ENCODE measurements at places on chromosomes 7 and 10.

DNA sequence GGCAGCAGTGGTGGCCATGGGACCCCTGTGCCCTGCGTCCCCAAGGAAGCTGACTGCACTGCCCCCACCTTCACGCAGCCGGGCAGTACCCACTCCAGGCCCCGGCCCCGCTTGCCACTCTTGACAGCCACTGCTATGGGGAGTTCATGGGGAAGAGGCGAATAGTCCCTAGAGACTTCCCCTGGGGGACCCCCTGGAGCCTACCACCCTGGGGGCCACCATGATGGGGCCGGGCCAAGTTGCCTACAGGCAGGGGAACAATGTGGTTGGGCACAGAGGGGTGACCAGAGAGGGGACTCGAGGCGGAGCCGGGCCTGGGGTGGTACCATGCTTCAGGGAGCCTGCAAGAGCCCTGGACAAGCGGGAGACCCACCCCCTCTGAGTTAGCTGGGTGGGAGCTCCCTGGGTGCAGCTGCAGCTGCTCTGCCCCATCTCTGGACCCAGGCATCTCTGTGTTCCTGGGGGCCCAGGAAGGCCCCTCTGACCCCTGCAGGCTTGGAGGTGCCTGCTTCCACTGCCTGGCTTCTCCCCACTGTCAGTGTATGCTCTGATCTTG lies 567.6 kb downstream of the GRM8 start:
- no peak for DNase-seq

DNA sequence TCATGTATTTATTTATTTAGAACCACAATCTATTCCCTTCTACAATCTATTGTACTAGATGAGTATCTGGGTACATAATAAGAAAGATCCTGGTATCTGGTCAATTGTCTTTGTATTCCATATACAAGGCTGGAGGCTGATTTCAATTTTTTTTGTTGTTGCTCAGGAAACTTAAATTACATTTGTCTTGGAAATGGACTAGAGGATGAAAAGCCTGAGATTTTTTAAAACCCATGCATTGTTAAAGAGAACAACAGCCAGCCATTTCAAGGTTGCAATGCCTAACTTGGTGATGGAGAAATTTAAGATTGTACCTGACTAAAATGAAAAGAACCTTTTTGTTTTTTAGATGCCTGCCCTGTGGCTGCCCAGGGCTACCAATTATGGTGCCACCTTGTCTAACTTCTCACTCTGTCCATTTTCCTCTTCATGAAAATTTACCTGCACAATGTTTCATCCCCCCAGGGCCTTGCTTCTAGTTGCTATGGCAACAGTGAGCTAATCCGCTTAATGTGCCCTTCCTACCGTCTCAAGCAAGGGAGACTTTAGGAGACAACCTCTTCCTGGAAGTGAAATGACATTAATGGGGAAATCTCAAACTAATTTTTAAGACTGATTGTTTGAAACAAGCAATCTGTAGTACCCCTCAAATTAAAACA lies 203.7 kb upstream of the PHYHIPL start:
- DNase-seq, result no peak

DNA sequence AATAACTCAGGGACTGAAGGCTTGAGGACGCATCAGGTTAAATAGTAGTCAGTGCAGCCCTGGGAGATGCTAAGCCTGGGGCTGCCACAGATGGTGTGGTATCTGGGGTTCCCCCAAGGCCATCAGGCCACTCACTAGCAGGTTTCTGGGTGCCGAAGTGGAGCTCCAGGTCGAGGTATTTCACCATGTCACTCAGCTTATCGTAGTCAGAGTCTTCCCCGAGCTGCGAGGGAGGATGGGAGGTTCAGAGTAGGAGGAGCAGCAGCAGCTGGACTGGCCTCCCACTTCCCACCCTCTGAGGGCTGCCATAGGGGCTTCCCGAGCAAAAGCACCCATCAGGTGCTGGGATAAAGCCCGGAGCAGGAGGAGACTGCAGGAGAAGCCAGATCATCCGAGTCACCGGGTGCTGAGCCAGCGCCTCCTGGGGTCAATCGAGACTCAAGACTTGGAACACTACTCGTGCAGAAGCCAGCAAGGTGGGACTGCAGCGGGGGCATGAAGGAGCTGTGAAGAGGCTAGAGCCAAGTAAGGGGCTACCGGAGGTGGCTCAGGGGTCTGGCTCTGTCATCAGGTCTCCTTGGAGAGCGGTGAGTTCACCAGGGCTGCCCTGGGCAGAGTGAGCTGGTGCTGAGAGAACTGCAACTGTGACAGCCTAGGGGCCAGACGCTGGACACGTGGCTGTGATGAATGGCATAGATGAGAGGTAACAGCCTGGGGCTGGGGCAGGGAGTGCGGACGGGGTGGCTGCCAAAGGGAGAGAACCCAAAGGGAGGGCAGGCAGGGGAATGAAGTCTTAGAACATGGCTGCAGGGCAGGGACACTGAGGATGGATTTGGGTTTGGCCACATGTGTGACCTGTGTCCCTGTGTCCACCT lies 45.3 kb downstream of the GRID2IP start:
- DNase-seq, result no peak

GRCh38 chr7:112233048-112233697 lies 26.7 kb downstream of the ZNF277 start:
- DNase-seq, result no peak

Measured in T-helper 2 cell treated with Interferon-gamma antibody and Interleukin-4, amounts not matched to agents 5 μg/mL and 100 μg/mL, for 36 hours (primary cell).